ENCODE measurements at places on chromosomes 5 and 9.

DNA sequence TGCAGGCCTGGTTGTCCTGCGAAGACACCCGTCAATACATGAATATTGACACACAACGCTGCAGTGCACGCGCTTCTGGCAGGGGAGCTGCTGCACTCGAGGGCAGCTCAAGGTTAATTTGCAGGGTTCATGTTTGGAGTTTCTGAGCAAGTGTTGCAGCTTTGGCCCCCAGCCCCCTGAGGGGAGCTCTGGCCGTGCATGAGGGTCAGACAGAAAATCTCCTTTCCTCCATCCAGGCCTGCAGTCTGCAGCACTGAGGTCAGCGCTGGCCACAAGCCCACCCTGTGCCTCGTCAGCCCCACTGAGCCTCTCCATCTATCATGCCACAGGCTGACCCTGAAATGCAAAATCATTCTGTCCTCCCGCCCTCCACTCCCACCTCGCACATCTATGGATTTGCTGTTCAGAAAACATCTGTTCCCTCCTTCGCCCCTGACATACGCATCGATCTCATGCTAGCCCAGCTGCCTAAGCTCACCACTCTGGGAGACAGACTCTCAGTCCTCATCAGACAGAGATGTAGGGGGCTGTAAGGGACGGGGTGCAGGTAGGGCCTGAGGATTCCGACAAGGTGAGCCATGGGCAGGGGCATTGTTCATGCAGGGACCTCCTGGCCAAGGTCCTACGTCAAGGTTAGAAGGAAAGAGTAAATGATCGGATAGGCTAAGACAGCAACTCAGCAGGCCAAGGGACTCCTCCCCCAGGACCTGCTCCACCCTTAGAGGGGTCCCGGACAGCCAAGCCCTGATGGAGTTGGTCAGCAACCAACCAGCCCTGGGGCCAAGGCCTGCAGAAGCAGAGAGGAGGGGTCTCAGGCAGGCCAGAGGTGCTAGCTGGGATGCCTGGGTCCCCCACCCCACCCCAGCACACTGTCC, 125.1 kb downstream of the KCNIP1 start:
- H3K4me3 ChIP-seq, result no peak overlapping the region
- H3K4me1 ChIP-seq, result peaks cover 27% of the 10 kb centered on the region
- H3K36me3 ChIP-seq, result no peaks in the 10 kb centered on the region
- H3K27ac ChIP-seq, result no peak overlapping the region

DNA sequence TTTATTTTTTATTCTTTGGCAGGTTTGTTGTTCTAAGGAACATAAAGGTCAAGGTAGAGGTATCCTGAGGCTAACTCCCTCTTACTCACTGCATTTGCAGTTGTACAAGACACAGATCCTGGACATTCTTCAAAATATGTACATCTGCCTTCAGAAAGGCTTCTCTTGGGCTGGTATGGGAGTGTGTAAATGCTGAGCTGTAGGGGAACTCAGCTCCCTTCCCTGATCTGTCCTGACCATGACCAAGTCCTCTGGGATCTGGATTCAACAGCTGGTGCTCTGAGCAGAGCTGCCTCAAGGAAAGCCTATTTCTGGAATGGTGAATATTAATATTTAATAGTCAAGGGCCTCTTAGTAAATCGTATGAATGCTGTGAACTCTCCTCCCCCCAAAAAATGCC, 117.4 kb downstream of the PRKACG start:
- no peak overlapping the region for H3K27ac ChIP-seq
- no peaks in the 10 kb centered on the region for H3K27me3 ChIP-seq
- H3K4me1 ChIP-seq, result no peaks in the 10 kb centered on the region
- DNase-seq, result no peak
- H3K36me3 ChIP-seq, result no peaks in the 10 kb centered on the region
- no peak overlapping the region for H3K4me3 ChIP-seq

DNA sequence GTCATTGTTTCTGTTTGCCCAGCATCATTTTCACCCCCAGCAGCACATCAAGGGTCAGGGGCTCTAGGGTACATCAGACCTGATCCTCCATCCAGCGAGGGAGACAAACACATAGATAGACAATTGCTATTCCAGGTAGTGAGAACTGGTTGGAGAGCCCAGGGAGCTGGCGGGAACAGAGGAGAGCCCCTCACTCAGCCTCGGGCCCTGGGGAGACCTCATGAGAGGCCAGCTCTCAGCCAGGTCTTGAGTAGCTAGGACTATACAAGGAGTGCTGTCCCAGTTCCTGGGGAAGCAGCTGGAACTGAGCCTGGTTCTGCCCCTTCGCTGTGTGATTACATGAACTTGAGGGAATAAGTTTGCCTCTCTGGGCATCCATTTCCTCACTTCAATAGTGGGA, 80.3 kb downstream of the HRH2 start:
- no peaks in the 10 kb centered on the region for H3K36me3 ChIP-seq
- H3K27me3 ChIP-seq, result no peaks in the 10 kb centered on the region
- H3K4me1 ChIP-seq, result no peaks in the 10 kb centered on the region
- no peak overlapping the region for H3K27ac ChIP-seq
- no peak for DNase-seq
- no peak overlapping the region for H3K4me3 ChIP-seq

DNA sequence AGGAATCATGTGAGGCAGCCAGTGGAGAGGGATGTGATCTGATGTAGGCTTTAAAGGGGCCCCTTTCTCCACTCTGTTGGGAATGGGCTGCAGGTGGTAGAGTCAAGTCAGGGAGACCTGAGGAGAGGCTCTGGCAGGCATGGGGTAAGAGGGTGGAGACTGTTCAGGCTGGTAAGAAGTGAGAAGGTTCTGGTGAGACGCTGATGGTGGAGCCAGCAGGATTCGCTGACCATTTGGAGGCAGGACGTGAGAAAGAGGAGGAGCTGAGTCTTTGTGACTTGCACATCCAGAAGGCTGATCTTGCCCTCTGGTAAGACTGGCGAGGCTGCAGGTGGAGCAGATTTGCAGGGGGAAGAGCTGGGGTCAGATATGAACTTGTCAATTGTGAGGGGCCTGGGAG, 248.0 kb downstream of the NSG2 start:
- H3K27me3 ChIP-seq, result no peaks in the 10 kb centered on the region
- no peak overlapping the region for H3K27ac ChIP-seq
- no peak for DNase-seq
- H3K4me1 ChIP-seq, result no peaks in the 10 kb centered on the region
- no peaks in the 10 kb centered on the region for H3K36me3 ChIP-seq

- no peak overlapping the region for H3K4me3 ChIP-seq
- no peaks in the 10 kb centered on the region for H3K36me3 ChIP-seq
- no peaks in the 10 kb centered on the region for H3K27me3 ChIP-seq
- DNase-seq, result no peak
- H3K4me1 ChIP-seq, result no peaks in the 10 kb centered on the region
Observed at GRCh38 chr5:170880084-170880483, 18.3 kb downstream of the RANBP17 start.

- H3K27me3 ChIP-seq, result no peaks in the 10 kb centered on the region
- H3K36me3 ChIP-seq, result no peaks in the 10 kb centered on the region
- no peaks in the 10 kb centered on the region for H3K4me1 ChIP-seq
- no peak overlapping the region for H3K27ac ChIP-seq
- no peak overlapping the region for H3K4me3 ChIP-seq
Observed at GRCh38 chr9:90140131-90140818, 502.3 kb downstream of the DIRAS2 start.

- no peak for DNase-seq
- no peaks in the 10 kb centered on the region for H3K27me3 ChIP-seq
- H3K27ac ChIP-seq, result no peak overlapping the region
- no peaks in the 10 kb centered on the region for H3K36me3 ChIP-seq
Observed at GRCh38 chr9:116238776-116239340, 85.3 kb downstream of the PAPPA start.

DNA sequence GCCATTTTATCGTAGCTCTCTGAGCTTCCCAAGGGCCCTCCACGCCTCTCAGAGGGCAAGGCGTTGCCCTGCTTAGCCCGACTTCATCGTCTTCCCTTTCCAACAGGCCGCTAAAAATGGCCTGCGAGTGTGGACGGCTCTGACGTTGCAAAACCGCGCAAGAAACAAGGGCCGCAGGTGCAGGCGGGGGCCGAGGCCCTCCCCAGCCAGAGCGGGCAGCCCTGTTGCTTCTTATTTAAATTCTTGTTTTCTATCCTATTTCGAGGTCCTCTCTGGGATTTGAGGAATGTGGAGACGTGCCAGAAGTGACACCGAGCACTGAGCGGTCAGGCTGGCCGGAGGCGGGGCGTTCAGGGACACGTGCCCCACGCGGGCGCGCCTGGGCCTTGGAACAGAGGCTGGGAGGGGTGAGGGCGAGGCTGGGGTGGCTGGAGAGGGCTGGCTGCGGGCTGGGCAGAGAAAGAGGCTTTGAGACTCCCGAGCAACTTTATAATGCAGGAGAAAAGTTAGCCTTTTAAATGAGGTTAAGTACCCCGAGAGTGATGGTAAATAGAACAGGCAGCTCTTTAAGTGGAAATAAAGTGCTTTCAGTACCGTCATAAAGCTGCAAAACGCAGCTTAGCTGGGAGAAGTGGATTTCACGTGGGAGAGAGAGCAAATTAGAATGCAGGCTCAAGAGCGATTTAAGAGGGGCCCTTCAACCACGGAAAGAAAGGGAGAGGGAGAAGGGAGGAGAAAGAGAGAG, 243.6 kb downstream of the AUH start:
- peak overlapping the region; percentile 38 for H3K4me3 ChIP-seq
- peak overlapping the region; percentile 72 for H3K27ac ChIP-seq
- peak; percentile 92 for DNase-seq
- H3K27me3 ChIP-seq, result no peaks in the 10 kb centered on the region
- H3K4me1 ChIP-seq, result no peaks in the 10 kb centered on the region
- no peaks in the 10 kb centered on the region for H3K36me3 ChIP-seq

GRCh38 chr5:160956051-160956450, 104.0 kb upstream of the ATP10B start:
- no peak overlapping the region for H3K27ac ChIP-seq
- DNase-seq, result no peak
- no peak overlapping the region for H3K4me3 ChIP-seq
- no peaks in the 10 kb centered on the region for H3K36me3 ChIP-seq

DNA sequence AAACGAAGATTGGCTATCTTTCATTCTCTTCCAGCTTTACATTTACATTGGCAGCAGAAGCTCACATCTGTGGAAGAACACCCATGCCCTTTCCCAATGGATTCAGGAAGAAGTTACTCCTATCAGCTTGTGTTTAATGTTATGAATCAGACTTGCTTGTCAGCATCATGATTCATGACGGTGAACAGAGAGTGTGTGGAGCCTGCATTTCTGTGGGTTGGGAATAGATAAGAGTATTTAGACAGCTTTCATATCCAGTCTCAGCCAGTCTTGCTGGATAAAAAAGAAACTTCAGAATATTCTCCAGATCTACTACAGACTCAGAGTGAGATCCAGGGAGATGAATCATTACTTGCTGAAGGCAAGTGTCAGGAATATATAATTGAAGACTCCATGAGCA, 812.9 kb upstream of the ZNF608 start:
- H3K36me3 ChIP-seq, result no peaks in the 10 kb centered on the region
- H3K27me3 ChIP-seq, result no peaks in the 10 kb centered on the region
- no peak overlapping the region for H3K27ac ChIP-seq
- no peak for DNase-seq

GRCh38 chr5:157870837-157871834, 12.2 kb upstream of the CLINT1 start:
- DNase-seq, result no peak
- no peak overlapping the region for H3K27ac ChIP-seq
- H3K4me3 ChIP-seq, result no peak overlapping the region
- no peaks in the 10 kb centered on the region for H3K36me3 ChIP-seq
- no peaks in the 10 kb centered on the region for H3K27me3 ChIP-seq

All from sigmoid colon (tissue), 7 donors.